Cardiac muscle cell (in vitro differentiated cells and primary cell): ENCODE measurements at places on chromosomes 7 and 10. TPM values are rescaled to one million over a fixed set of nuclear protein-coding genes. Genes with fewer than 3 reads are reported as not detected.

- peak; percentile 78 for DNase-seq
Observed at GRCh38 chr7:904847-905246, 28.5 kb downstream of the GET4 start.

DNA sequence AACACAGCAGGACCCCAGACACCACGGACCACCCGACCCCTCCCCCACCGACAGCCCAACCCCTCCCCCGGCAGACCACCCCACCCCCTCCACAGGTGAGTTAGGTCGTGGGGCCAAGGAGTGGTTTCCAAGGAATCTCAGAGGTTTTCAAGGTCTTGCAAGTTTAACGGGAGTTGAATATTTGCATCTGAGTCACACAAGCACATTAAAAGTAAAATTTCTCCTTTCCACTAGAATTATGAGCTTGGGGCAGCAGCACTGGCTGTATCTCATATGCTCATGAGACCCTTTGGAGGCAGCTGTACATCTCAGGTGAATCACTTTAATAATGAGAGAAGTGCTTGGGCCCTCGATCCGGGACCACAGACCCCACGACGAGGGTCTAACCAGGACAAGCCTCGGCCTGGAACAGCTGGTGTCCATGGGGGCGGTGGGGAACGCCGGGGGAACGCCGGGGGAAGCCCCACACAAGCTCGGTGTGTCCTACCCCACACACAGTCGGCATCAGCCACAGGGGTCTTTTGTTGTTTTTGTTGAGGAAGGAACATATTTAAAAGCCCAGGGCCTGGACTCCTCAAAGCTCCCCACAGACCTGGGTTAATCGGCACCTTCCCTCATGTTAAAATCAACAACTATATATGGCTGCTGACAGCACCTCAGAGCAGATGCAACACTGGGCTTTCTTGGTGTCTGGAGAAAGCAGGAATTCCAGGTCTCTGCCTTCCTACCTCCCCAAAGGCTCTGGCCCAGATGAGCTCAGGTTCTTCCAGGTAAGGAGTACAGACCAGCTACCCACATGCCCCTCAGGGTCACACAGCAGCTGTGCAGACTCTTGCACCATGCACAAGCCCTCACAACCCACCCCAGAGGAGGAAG is 130.3 kb downstream of the DIP2C start:
- DNase-seq: no peak

- DNase-seq: no peak
Observed at GRCh38 chr7:19290968-19291367, 145.7 kb upstream of the FERD3L start.

HMX3 gene
- polyA plus RNA-seq: not detected in 2 replicates
